ENCODE measurements at places on chromosomes 13 and 19.

DNA sequence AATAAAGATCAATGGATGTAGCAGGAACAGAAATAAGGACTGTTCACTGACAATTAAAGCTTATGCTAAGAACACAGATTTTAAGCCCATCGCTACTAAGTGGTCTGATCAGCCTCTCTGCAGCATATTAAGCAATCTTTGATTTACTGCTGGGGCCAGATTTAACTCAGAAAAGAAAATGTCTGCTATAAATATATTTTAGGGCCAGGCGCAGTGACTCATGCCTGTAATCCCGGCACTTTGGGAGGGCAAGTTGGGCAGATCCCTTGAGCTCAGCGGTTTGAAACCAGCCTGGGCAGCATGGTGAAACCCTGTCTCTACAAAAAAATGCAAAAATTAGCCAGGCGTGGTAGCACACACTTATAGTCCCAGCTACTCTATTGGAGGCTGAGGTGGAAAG lies 43.0 kb downstream of the METTL21C start:
- DNase-seq = no peak

DNA sequence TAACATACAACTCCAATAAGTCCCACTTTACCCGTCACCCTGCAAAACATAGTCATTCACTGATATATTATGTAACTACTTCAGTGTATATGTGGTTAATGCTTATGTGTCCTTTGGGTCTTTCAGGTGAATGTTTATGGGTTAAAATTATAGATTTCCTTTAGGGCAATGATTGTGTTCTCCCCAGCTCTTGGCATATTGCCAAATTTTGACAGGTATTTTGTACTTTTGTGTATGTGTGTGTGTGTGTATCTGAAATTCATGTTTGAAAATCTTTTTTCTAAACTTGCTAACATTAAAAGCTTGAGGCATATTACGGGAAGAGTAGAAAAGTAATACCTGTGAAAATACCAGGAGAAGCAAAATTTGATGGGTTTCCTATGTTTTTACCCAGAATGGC lies 8.2 kb downstream of the CDK8 start:
- DNase-seq = no peak

DNA sequence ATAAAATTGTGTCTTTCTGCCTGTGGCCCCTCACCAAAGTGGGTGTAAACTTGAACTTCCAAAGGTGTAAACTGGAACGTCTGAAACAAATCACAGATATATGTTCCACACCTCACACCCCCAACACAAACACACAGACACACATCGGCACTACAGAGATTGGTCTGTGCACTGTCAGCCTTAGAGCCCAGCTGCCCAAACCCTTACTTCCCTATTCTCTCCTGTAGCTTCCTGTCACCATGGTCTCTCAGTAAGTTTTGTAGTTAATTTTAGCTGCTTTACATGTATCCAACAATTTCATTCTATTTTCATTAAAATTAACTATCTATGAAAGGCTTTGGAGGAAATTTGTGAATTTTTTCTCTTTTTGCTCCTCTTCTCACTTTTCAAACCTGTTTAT lies 5.4 kb downstream of the TM9SF2 start:
- DNase-seq = no peak

DNA sequence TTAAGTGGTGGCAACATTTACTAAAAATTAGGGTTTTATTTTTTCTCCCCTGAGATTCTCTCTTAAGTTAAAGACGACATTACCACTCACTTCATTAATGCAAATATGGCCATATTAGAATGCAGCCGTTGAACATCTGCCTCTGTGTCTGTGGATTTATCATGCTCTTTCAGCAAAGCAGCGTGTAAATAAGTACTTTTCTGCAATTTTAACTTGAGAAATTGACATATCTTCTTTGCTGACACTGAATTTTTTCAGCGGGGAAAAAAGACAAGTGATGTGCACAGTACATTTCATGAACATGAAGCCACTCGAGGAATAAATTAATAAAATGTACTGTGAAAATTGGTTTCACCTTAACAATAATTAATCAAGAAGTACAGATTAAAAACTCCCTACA lies 406.4 kb downstream of the ITGBL1 start:
- no peak for DNase-seq

DNA sequence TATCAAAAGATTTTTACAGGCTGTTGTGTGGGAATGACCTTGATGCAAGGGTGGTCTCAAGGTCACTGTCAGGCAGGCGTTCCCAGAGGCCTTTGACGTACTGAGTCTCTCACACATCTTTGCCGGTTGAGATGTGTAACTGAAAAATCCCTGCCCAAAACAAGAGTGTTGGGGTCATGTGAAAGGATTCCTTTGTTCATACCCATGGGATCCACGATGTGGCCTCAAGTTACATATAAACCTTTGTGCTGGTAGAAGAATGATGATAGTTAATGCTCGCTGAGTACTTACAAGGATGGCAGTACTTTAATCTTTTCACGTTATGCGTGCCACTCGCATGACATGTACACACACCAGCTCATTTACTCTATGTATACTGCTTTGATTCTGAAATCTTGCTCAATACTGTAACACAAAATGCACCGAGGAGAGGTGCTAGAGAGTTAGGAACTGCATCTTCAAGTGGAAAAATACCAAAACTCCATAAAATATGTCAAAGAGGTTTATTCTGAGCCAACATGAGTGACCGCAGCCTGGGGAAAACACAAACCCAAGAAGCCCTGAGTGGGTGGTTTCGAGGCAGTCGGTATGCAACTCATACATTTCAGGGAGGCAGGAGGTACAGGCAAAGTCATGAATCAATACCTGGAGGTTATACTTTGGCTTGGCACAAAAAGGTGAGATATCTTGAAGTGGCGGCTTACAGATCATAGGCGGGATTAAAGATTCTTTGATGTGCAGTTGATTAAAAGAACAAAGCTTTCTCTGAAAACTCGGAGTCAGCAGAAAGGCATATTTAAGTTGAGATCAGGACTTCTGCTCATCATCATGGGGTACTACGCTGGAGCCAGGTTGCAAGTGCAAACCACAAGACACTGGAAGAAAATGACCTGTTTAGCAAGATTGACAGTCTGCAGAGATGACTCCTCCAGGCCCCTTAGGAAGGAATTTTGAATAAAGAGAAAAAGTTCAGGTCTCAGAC lies 87.4 kb upstream of the ARHGEF7 start:
- DNase-seq = no peak

DNA sequence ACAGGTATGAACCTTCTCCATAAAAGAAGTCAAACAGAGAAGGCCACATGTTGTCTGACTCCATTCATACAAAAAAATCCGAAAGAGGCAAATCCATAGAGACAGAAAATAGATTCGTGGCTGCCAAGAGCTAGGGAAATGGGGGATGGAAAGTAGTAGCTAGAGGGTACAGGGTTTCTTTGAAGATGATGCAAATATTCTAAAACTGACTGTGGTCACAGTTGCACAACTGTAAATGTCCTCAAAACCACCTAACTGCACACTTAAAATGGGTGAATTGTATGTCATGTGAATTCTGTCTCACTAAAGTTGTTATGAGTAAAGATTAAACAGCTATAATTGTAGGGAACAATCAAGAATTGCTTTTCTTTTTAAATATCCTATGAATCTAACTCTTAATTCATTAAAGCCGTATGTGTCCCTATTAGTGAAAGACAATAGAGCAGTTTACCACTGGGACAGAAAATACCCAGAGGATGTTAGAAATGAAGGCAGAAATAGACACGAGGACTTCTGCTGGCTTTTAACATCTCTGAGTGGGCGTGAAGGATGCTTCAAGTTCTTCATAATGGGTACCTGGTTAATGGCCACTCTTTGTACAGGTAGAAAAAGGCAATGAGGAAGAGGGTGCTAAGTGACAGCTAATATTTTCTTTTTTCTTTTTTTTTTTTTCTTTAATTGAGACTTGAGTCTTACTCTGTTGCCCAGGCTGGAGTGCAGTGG lies 21.2 kb downstream of the INSR start:
- no peak for DNase-seq

DNA sequence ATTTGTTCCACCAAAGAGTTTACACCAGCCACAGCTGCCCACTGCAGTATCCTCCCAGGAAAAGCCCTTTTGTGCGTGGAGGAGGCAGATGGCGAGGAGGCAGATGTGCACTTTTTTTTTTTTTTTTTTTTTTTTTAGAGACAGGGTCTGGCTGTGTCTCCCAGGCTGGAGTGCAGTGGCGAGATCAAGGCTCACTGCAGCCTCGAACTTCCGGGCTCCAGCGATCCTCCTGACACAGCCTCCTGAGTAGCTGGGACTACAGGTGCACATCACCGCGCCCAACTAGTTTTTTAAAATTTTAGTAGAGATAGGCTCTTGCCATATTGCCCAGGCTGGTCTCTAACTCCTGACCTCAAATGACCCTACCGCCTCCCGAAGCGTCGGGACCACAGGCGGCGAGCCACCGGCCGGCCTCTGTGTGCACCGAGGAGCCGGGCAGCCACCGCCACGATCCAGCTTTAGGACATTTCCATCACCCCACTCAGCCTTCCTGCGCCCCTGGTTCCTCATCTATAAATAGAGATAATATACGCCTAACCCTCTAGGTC lies 563 bp upstream of the PDCD5 start:
- no peak for DNase-seq

DNA sequence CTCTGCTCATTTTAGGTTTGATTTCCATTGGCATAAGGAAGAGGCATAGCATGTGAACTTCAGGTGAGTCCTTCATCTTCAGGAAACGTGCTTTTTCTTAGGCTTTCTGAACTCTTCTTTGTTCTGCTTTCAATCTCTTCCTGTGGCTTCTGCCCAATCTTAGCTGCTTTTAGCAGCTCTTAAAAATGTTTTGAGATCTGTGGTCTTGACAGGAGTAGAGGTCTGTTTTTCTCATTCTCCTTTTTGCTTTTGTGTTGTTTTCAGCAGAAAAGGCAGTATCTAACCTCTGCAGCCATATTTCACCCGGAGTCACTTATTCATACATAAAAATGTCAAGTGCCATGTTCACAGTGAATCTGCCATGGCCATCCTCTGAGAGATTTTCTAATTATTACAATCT lies 120.3 kb downstream of the LIG4 start:
- DNase-seq = no peak

DNA sequence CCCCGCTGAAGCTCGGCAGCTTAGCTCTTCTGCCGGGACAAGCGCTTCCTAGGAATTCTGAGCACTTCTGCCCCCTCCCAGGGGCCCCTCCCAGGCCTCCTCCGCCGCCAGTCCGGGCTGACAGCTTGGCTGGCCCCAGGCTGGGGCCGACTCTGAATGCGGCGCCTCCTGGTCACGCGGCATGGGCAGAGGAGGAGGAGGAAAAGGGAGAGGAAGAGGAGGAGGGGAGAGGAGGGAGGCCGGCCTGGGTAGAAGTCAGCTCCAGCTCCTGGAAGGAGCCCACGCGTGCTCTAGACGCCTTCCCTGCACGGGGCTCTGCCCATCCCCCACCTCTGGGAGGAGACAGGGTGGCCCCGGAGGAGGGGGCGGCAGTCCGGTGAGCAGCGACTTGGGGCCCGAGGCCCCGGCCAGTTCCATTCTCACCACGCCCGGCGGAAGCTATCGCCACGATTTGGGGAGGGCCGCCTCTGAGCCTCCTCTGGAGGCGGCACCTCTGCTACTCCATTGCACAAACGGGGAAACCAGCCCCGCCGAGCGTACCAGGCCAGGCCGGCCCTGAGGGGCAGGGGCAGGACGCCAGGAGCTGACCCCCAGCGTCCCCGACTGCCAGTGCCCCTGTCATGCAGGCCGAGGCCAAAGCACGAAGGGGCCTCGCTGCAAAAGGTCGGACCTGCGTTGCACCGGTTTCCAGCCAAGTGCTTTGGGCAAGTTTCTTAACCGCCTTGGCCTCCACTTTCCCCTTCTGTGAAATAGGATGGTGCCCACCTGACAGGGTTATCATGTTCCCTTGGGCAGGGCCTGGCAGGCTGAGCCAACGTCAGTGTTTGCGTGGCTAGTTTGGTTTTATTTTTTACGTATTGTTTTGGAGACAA lies 31.6 kb downstream of the CCNE1 start:
- DNase-seq = no peak

DNA sequence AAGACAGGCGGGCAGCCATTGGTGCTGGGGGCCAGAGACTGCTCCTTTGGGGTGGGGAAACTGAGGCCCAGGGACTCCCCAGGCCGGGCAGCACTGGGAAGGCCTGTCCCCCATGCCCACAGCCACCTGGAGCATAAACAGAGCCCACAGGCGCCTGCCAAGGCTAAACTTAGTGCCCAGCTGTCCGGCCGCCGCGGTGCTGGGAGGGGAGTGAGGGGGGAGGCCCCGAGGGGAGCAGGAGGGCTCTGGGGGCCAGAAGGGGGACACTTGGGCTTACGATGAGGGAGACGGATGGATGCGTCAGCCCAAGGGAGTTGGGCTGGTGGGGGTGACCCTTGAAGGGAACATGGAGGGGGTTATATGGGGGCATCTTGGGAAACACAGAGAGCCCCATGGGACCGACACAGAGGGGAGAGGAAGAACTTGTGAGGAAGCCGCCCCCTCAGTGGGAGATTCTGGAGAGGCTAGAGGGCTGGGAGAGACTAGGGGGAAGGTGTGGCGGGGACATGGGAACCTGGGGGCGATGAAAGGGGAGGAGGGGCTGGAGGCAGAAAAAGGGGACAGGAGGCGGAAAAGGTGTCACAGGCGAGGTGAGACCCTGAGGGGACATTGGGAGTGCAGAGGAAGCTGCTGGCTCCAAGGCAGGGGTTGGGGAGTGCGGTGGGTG lies 2.2 kb downstream of the CERS1 start:
- DNase-seq = no peak

DNA sequence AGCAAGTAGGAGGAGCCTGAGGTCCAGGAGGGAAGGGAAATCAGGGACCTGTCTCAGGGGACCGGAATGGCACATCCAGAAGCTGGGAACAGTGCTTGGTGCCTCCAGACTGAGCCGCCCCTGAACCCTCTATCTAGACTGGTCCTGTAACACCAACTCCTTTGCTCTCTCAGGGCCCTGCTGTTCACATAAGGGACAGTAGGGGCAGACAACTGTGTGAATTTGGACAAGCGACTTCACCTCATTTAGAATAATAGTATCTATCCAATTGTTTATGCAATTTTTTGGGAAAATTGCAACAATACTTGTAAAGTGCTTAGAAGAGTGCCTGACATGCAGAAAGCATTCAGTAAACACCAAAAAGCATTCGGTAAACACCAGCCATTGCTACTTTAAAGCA lies 14.0 kb downstream of the SYMPK start:
- no peak for DNase-seq
